ENCODE measurements at places on chromosomes 4 and X. TPM values are rescaled to one million over a fixed set of nuclear protein-coding genes. Genes with fewer than 3 reads are reported as not detected.

The POU4F2 gene
- not detected for polyA plus RNA-seq

The STAP1 gene
- not detected for polyA plus RNA-seq

The GAGE13 gene
- not detected for polyA plus RNA-seq

The SPANXC gene
- polyA plus RNA-seq, result not detected

The AFM gene
- not detected for polyA plus RNA-seq

The GLRA3 gene
- polyA plus RNA-seq, result not detected
